Hippocampal formation (tissue), 2 donors: ENCODE measurements at places on chromosomes 7 and 10.

DNA sequence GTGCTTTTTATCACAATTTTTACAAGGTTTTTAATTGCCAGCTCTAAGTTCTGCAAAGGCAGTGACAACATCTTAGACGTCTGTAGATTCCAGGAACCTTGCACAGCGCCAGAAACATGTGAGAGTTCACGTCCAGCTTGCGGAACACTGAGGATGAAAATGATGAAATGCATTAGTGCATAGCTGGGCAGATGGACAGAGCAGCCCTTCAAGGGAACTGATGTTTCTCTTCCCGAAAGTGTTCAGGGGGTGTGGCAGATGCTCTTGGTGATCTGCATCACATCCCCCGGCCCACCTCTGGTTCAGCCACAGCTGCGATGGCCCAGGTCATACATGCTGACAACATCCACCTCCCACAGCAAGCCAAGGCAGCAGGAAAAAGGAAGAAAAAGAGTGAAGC lies 40.9 kb downstream of the ITIH5 start:
- DNase-seq = no peak

DNA sequence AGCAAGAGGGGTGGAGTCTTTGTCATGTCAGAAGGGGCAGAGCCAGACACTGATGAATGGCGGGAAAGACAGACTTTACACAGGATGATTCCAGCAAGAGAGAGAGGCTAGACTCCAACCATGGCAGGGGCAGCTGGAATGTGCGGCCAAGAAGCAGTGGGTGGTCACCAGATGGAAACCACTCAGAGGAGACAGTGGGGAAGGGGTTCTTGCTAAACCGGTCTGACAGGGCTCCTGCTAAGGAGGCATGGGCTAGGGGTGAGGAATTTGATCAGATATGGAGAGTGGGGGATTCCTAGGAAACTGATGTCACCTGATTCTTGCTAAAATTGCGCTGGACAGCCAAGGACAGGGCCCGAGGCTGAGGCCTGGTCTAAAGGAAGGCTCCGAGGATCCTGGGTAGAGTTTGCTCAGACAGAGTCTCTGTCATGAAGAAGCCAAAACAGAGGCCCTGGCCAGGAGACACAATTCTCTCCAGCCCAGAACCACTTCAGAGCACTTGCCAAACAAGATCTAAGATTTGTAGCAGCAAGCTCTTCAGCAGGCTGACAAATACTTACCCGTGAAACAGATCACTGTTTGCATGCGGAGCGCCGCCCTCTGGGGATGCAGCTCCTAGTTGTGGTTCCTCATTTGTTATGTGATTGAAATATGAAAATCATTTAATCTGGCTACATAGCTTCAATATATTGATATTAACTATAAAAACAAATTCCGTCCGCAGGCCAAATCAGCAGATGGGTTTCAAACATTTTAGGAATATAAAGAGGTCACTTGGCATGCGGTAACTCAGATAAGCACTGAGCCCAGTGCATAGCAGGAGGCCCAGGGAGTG lies 377.0 kb downstream of the TCERG1L start:
- no peak for DNase-seq

GRCh38 chr7:124532166-124532565 lies 233.4 kb downstream of the GPR37 start:
- no peak for DNase-seq

GRCh38 chr10:28788762-28789161 lies 111.4 kb downstream of the BAMBI start:
- DNase-seq = peak; percentile 58
